ENCODE measurements at places on chromosomes 4 and X.

DNA sequence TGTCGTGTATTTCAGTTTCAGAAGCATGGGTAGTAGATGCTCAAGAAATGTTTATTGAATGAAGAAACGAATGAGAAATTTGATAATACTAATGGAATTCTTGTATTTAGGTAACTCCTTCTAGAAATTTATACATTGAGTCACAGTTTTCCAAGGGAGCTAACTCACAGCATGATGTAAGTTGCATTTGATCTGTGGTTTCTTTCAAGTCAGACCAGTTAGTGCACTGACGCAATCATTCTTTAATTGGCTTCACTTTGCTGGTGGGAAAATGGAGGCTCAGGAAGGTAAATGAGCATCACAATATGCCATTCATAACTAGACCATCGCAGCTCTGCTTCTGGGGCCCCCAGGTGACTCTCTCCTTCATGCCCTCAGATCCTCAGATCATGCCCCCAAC, 17.3 kb upstream of the CWH43 start:
- peak; percentile 64 for DNase-seq

DNA sequence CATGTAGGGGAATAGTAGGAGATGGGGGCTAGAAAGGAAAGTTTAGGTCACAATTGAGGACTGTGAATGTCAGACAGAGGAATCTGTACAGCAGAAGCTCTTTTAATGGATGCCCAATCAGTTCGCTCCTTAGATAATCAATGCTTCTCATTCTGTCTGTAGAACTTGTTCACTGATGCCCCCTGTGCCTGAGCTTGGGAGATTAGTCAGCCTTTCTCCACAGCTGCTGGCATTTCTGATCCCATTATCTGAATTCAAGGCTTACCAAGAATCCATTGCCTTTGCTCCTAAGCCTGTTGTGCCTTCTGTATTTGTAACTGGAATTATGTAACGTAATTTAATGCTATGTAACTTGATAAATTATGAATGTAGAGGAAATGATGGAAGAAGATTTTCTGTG, 53.2 kb upstream of the BBS12 start:
- no peak for DNase-seq

- DNase-seq, result no peak
Observed at GRCh38 chr4:42345962-42346544, 51.2 kb upstream of the SHISA3 start.

DNA sequence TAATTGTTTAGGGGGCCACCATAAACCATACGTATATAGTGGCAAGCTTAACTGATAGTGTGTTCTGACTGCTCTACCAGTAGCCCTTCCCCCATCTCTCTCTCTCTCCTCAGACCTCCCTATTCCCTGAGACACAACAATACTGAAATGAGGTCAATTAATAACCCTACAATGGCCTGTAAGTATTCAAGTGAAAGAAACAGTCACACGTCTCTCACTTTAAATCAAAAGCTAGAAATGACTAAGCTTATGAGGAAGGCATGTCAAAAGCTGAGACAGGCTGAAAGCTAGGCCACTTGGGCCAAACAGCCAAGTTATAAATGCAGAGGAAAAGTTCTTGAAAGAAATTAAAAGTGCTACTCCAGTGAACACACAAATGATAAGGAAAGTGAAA, 78.0 kb downstream of the PRDM5 start:
- DNase-seq, result no peak

DNA sequence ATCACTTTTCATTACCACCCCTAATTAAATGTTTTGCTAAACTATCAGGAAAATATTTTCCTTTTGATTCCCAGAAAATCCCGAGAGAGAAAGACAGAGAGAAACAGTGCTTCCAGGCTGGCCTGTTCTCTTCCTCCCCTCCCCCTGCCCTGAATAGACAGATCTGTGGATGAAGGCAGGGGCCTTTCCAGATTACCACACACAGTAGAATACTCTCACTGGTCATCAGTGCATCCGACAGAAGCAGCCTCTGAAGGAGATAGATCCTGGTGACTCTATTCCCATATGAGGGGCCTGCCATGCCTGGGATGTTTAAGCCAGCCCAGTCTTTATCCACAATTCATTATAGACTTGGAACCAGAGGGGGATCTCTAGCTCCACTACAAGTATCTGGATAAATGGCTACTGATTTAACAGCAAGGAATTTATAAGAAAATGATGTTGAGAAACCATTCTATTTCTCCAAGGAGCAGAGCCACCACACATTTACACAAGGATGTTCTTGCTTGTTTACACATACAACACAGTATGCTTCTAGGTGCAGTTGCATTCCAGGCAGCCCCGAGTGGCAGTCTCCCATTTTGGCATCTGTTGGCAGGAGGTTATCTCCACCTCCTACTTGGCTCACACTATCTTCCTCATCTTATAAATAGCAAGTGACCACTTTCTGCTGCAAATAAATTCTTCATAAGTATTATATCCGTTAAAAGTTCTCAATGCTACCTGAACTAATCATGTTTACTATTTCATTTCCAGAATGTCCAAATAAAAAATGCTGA, 115.8 kb downstream of the HS6ST2 start:
- DNase-seq, result no peak

- no peak for DNase-seq
Observed at GRCh38 chrX:117990438-117990837, 126.2 kb downstream of the KLHL13 start.

GRCh38 chr4:112321776-112322684, 24.9 kb downstream of the ALPK1 start:
- peak; percentile 19 for DNase-seq

DNA sequence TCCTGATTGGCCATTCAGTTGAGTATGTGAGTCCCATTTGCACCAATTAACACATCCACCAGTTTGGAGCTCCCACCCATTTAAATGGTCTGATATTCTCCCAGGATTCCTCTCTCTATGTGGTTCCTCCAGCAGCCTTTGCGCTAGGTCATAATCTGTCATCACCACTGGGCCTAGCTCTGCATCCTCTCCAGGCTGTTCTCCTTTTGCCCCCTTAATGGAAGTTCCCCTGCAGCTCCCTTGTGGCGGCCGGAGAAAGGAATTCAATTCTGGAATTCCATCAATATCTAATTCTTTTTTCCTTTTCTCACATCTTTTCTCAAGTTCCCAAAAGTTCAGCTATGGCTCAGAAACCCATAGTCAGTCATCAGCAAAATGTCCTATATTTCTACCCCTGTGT, 2184.4 kb upstream of the AGA start:
- DNase-seq, result no peak

GRCh38 chrX:63514569-63515080, 163.5 kb upstream of the SPIN4 start:
- no peak for DNase-seq

DNA sequence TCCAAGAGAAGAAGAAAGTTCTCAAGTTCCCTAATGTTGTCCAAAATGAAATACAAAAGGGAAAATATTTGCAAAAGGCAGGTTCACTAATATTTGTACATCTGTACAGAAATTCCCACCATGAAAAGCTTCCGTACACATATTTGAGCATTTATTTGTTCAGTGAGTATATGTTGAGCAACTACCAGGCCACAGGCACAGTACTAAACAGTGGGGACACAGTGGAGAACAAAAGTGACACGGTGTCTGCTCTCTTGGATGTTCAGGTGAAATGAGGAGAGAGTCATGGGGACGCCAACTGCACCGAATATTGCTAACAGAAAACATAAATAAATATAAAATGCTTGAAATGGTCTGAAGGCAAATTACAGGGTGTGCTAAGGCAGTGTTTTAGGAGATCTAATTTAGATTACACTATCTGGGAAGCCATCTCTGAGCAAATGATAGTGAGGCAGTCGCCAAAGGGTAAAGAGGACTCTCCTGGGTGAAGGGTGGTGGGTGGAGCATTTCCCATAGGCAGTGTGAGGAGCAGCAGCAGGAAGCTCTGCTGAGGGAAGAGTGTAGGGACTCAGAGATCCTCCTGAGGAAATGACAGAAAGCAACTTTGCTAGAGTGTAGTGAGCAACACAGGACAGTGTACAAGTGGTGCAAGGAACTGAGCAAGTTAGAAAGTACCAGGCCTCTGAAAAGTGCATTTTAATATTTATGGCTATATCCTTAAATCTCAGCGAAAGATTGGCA, 375.2 kb downstream of the GALNTL6 start:
- no peak for DNase-seq

DNA sequence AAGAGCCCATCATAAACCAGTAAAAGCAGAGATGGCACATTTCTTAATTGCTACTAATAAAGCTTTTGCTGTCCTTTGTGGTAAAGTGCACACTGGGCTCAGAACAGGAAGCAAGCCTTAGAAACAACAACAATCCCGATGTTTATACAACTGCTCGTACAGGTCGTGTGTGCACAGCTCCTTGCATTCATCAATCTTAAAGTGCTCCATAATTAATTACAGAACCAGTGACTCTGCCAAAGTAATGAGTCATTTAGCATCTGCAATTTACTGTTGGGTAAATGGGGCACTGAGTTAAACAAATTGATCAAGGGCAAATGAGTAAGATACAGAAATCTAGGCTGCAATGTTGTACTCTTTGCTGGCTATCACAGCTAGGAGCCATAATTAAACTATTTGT, 61.3 kb upstream of the TXK start:
- DNase-seq, result peak; percentile 51

- no peak for DNase-seq
Observed at GRCh38 chr4:105130945-105131344, 15.7 kb upstream of the TET2 start.

- no peak for DNase-seq
Observed at GRCh38 chrX:38991656-38992440, 190.6 kb downstream of the MID1IP1 start.

GRCh38 chr4:180058691-180059215, 2184.4 kb upstream of the TENM3 start:
- peak; percentile 18 for DNase-seq

GRCh38 chrX:23334848-23335599, at the start of gene PTCHD1:
Gene PTCHD1 (plus strand): TSS chrX:23334849. CDS start chrX:23334876, 27 bp downstream.
- no peak for DNase-seq

GRCh38 chrX:78658845-78659744, at the start of gene RTL3:
Gene RTL3 (minus strand): TSS chrX:78659328. CDS start chrX:78658420, 908 bp downstream.
- DNase-seq, result peak; percentile 70

- DNase-seq, result no peak
Observed at GRCh38 chr4:6281436-6282313, 12.0 kb downstream of the WFS1 start.

DNA sequence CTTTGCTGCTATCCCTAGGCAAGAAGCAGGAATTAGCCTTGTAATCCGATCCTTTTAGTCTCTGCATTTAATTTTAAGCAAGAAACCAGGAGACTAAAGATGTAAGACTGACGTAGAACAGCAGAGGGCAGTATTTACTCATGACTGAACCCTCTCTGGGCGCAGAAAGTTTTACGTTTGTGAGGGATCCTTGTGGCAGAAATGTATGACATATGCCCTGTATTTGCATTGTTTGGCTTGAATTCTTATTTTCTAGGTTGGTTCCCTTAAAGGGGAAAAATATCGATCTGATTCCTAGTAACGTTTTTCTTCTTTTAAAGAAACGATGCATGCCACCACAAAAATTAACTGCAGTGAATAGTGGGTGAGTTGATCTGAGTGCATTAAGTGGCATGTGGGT, 1.3 kb upstream of the FAT4 start:
- peak; percentile 90 for DNase-seq

GRCh38 chrX:134453631-134454030, 6.3 kb upstream of the HPRT1 start:
- no peak for DNase-seq

DNA sequence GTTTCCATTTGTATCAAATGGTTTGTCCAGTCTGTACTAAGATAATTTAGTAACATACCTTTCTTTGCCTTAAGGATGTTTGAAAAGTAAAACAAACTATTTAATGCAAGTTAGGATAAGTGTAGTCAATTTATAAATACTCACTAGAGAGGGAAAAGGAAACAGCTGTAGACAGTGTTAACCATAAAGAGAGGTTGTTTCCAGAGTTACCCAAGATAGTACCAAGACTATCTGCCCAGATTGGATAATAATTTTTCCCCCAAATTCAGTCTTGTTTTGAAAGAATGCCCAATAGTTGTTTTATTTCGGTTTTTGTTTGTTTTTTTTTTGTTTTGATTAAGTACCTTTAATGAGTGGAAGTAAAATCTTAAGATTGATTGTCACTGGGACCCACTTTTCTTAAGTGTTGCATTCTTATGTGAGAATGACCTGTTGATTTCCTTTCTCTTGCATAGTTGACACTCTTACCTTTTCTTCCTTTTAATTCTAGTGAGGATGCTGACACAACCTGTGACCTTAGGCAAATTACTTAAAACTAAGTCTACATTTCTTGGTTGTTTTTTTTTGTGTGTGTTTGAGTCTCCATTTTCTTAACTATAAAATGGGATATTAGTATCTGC, 12.8 kb downstream of the AFF1 start:
- DNase-seq, result no peak

- DNase-seq, result no peak
Observed at GRCh38 chrX:148728901-148729300, 228.5 kb downstream of the AFF2 start.

- DNase-seq, result no peak
Observed at GRCh38 chr4:168421671-168422070, 58.6 kb downstream of the DDX60L start.

DNA sequence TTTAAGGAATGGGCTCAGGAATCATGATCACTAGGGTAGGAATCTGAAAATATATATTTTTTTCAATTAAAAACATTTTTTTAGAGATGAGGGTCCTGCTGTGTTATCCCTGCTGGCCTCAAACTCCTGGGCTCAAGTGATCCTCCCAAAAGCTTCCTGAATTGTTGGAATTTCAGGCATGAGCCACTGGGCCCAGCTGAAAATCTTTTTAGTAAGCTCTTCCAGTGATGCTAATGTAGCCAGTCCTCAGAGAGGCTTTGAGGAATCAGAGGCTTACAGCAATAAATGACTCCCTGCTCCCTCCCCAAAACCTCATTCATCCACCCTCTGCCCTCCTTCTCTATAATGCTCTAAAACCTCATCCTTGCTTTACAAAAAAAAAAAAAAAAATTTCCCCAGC, 129.5 kb downstream of the ZIC3 start:
- DNase-seq, result no peak

DNA sequence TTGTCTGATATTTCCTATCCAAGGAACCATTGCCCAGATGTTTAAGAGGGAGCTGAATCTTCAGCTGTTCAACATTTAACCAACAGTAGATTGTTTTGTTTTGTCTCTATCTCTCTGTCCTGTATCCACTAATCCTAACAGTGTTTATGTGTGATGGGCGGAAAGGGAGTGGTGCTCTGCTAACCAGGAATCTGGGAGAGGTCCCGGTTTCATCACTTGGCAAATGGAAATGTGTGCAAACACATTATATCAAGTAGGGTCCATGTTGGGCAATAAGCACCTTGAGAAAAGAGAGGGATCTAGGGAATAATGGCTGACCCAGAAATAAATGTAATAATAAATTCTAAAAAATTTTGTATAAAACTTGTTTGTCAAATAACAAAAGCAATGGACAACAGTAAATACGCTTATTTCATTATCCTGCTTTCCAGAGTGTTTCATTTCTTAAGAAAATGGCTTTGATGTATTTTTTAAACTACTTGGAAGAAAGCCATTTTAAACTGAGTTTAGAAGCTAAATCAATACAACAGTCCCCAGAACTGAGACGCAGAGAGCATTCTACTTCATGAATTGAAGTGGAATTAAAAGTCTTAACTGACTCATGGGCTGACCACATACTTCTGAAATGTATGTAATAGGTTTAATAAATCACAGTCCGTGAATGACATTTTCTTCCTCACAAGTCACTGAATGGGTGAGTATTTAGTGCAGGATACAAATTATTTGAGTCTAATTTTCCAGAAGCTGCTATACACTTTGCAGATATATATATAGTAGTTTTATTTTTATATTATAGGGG, 55.8 kb downstream of the EMCN start:
- peak; percentile 40 for DNase-seq

GRCh38 chr4:57109847-57110639, at the start of gene IGFBP7:
Gene IGFBP7 (minus strand): TSS chr4:57110385. CDS start chr4:57110351, 34 bp downstream.
- DNase-seq, result no peak

All from fibroblast of skin of left quadriceps (primary cell).